ENCODE measurements at places on chromosomes 7 and 10.

DNA sequence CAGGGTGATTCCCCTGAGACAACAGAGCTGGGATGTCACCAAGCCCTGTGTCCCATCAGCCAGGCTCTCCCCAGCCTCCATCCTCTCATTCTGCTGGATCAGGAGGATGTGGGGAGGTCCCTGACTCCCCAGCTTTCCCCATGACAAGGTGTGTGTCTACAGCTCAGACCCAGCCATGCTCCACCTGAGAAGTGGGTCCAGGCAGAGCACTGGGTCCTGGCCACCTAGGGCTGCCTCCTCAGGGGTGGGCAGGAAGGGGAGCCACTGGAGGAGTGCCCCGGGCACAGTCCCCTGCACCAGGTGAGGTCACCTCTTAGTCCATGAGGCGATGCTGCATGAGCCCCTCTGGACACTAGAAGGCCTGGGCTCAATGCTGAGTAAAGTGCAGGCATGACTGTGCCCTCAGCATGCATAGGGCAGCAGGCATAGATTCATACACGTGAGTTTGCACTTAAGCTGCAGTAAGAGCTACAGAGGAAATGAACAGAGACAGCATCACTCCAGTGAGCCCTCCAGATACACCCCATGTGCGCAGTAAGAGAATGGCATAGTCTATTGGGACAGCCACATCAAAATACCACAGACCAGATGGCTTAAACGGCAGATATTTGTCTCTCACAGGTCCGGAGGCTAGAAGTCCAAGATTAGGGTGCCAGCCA, 48.3 kb downstream of the ALOX5 start:
- DNase-seq = no peak

DNA sequence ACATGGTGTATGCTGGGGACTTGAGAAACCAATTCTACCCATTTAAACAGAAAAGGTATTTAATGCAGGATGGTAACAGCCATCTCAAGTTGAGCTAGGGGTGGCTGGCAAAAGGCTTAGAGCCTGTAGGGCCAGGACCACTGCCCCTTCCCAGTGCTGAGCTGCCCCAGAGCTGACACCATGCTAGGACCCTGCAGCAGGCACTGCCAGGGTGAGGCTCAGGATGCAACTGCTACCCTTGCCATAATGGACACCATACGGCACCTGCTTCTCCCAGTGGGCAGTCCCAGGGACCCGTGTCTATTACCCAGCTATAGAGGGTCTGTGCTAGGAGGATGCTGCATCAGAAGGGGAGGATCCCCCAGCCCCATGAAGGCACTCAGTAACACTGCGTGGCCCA, 160.7 kb upstream of the ADCY1 start:
- DNase-seq = no peak

DNA sequence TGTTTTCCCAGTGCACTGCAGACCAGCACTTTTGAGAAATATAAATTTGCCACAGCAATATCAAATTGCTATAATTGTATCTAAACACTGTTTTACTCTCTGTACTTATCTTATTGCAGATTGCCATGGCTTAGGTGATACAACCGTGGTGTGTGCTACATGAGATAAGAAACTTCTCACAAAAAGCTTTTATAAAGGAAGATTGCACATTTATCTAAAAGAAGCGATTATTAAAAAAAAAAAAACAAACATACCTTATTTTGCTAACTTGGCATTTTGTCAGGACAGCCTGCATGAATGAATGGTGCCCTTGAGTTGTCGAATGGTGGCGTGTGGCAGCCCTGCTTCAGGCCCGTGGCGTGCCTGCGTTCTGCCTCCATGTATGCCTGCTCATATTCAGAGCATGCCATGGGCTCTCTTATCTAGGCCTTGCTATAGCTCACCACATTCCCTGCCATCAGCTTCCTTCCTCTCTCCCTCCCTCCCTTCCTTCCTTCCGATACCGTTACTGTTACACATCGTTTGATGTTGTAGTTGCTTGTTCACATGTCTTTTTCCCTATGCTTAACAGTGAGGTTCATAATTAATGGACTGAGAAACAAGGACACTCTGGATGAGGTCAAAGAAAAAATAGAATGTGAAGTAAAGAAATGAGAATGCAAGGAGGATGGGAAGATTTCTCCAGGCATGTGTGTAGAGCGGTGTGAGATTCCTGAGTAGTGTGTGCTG, 34.9 kb downstream of the PRKAR2B start:
- no peak for DNase-seq

GRCh38 chr10:80493522-80494051, 39.5 kb downstream of the TSPAN14 start:
- DNase-seq = no peak

- no peak for DNase-seq
Measured at GRCh38 chr7:121175826-121176225, 153.0 kb upstream of the WNT16 start.

DNA sequence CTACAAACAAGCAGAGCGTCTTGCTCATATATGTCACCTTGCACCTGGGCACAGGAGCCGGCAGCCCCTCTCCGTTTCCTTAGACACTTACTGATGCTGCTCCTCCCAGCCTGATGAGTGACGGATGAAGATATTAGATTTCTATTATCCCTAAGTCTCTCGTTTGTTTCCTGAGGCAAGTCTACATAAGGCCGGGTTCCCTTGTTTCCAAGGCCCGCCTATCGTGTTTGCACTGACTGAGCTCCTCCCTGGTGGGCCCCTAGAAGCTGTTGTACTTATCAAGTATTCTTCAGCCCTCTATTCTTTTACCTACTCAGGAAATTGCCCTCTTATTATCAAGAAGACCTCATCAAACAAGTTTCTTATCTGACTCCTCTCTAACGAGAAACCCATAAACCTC, 18.5 kb downstream of the SH3PXD2A start:
- DNase-seq = no peak

DNA sequence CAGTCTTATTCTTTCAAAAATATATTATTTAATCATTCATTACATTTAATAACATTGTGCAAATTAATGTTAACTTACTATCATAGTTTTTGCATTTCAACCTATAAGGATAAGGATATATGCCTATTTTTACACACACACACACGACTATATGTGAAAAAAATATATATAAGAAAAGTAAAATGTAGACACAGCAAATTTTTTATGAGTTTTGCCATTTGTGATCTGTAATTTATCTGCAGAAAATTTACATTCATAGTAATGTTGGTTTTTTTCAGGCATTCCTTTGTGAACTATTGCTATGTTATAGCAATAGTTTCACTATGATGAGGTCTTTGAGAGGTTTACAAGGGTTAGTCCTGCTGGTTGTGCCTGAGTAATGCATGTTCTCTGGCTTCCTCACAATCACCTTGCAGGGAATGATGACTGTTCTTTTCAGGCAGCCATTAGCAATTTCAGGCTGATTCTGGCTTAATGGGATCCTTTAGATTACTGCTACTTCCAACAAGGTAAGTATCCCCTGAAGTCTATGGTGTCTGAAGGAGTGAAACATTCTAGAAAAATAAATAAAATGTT, 183.7 kb upstream of the CDK1 start:
- DNase-seq = no peak

- peak; percentile 52 for DNase-seq
Measured at GRCh38 chr7:149791-150636, 42.4 kb upstream of the FAM20C start.

DNA sequence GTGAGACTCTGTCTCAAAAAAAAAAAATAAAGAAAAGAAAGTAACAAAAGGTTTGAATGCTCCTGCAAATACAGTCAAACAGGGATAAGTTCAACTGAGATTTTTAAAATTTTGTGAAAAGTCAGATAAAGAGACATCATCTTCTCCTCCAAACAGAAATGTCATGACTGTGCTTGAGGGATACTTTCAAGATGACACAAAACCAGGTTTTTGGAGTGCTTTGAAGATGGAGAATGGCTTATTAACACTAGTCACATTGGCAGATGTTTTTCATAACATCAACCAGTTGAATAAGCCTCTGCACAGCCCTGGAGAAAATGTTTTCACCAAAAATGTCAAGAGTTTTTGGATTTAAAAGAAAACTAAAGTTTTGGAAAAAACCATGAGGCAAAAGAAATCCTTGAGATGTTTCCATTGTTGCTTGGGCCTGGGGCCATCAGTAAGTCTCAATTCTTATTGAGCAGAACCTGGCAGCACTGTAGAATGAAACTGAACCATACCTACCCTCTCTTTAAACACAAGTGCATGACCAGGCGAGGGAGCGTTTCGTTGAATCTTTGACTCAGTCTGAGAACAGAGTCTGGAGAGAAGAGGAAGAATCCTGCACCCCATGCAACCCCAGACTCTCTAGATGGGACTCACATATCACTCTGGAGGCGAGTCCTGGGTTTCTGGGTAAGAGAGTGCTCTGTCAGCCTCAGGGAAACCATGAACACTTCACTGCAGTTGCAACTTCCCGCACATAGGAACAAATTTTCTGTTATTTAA, 37.4 kb upstream of the PRKCQ start:
- no peak for DNase-seq

GRCh38 chr7:142583446-142583845, 165.8 kb upstream of the PRSS1 start:
- DNase-seq = peak; percentile 85

GRCh38 chr7:2723138-2723850, 35.3 kb downstream of the AMZ1 start:
- DNase-seq = no peak

GRCh38 chr10:49050906-49051305, 64.4 kb downstream of the VSTM4 start:
- DNase-seq = no peak

- peak; percentile 37 for DNase-seq
Measured at GRCh38 chr7:88150033-88150432, 69.8 kb downstream of the SRI start.

DNA sequence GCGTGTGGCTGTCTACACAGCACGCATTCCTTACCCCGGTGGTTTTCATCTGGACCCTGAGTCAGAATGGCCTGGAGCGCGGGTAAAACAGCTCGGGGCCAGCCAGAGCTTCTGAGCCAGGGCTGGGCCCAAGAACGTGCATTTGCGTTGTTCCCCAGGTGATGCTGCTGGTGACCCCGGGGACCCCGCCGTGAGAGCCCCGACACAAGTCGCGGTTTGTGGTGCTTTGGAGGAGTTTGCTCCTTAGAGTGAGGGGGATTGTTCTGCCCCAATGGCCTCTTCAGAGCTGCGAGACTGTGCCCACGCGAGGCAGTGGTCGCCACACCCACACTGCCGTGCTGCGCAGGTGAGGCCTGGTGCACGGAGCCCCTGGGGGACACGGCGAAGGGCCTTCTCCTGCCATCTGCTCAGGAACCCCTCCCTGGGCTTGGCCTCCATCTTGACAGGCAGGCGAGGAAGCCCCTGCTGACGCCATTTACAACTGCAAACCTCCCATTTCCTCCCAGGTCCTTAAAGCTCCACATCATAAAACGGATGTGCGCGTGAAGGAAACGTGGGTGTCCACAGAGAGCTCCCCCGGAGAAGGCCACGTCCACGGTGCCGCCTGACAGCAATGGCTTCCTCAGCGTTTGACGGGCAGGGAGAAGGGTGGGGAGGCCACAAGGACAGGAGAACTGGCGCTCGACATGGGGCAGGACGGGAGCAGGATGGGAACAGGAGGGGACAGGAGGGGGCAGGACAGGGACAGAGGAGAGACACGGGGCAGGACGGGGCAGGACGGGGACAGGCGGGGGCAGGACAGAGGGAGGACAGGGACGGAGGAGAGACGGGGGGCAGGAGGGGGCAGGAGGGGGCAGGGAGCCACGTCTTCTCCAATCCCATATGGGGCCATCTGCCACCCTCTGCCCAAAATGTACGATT, 477.2 kb downstream of the DNAJB6 start:
- no peak for DNase-seq
